ENCODE measurements at places on chromosomes 12 and 14.
A peak's percentile ranks its signal among the peaks of the same experiment; 100 is the strongest.

DNA sequence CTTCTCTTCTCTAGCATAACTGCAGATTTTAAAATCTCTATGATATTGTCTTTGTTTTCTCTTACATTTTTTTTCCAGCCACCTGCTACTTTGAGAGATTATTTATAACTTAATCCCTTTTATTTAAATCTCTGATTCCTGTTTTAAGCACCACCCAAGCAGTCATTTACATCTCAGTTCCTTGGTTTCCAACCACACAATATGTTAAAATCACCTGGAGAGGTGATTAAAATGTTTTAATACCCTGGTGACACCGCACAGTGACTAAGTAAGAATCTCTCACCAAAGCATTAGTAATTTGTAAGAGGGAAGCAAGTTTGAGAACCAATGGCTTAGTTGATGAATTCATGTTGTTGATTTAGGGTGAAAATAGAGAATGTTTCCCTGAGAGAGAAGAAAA, 849.8 kb downstream of the TMTC2 start:
- DNase-seq, result no peak

- no peak for DNase-seq
Measured at GRCh38 chr12:12336049-12336411, 14.0 kb downstream of the MANSC1 start.

- no peak for DNase-seq
Measured at GRCh38 chr12:116135209-116135930, 142.1 kb downstream of the MED13L start.

DNA sequence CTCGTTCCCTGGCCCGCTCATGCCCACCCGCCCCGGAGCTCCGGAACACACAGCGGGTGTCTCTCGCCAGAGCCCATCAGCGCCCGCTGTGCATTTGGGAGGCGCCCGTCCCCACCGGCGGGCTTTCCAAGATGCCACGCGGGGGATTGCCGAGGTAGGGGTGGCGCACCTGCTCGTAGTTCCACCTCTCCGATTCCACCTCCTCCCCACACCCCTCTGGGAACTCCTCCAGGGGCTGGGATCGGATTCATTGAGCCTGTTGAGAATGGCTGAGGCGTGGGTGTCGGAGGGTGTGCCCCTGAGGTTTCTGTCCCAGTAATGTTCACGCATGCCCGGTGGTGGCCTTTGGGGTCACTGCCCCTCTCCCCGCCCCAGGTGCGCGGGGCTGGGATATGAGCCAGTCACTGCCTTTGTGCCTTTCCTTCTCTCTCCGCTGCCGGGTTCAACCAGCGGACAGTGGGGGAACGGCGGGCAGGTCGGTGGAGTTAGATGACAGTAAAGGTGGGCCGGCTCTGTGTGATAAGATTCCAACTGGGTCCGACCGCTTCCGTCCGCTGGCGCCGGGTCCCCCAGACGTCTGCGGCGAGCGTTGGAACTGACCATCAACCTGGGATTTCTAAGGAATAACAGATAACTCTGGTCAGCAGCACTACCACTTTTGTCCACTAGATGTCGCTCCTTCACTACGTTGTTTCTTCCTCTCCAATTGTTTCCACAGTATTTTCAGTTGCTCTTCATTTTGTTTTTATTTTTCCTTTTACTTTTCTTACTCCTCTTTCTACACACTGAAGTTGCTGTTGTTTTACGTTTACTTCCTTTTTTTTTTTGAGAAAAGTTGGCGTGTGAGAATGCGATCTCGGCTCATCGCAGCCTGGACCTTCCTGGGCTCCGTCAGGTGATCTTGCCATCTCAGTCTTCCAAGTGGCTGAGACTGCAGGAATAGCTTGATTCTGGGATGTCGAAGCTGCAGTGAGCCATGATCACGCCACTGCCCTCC, 178.1 kb upstream of the ALG10B start:
- DNase-seq, result peak; percentile 41

GRCh38 chr12:75478116-75478794, 2.3 kb upstream of the GLIPR1 start:
- DNase-seq, result no peak

- DNase-seq, result no peak
Measured at GRCh38 chr12:108375986-108376663, 37.0 kb upstream of the CMKLR1 start.

DNA sequence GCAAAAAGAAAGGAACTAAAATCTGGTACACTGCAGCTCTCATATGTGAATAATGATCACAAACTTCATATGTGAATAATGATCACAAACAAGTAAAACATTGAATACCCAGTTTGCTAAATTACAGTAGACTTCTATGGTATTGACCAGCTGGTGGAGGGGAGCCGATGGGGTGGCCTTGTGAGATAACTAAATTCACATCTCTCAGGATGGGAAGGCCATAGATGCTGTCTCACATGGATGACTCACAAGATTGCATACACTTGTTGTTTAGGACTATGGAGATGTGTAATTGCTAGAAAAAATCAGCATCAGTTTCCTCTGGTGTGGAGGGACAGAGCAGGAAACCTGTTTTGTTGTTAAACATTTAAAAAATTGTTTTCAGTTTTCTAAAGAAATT, 49.2 kb downstream of the ACACB start:
- DNase-seq, result no peak
